ENCODE measurements at places on chromosomes 5 and 9.

GRCh38 chr5:84385705-84386104 is 1.0 kb upstream of the EDIL3 start:
- DNase-seq: no peak

DNA sequence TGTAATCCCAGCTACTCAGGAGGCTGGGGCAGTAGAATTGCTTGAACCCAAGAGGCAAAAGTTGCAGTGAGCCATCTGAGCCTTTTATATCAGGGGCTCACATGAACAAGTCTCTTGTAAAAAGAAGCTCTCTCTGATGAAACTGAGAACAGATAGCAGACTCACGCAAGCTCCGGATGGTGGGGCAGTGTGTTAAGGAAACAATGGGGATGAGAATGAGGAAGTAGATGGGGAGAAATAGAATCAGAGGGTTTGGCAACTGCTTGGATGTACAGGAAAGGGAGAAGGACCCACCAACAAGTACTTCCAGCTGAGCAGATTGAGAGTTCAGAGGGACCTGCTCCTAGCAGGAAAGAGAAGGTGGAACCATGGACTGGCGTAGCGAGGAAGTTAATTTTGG is 18.6 kb downstream of the TMEM252 start:
- peak; percentile 13 for DNase-seq

- DNase-seq: no peak
Observed at GRCh38 chr9:135647884-135648283, 8.5 kb upstream of the GLT6D1 start.

GRCh38 chr5:162657076-162657475 is 589.5 kb downstream of the GABRG2 start:
- DNase-seq: no peak

DNA sequence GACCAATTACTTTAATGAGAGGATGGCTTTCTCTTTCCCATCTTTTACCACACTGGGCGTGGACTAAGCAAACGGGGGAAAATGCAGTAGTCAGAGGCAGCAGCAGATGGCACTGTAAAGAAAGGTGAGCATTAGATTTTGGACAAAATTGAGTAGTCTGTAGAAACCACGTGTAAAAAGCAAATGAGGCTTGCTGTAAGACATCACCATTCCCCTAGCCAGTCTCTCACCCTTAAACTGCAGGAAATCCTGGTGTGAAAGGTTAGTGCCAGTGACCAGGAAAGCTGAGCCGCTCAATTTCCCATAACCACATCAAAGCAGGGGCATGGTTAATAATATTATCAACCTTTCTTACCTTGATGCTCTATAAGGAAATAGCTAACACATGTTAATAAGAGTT is 31.8 kb downstream of the SPATA31C2 start:
- peak; percentile 3 for DNase-seq

- no peak for DNase-seq
Observed at GRCh38 chr5:152403046-152403445, 2.0 kb downstream of the NMUR2 start.

DNA sequence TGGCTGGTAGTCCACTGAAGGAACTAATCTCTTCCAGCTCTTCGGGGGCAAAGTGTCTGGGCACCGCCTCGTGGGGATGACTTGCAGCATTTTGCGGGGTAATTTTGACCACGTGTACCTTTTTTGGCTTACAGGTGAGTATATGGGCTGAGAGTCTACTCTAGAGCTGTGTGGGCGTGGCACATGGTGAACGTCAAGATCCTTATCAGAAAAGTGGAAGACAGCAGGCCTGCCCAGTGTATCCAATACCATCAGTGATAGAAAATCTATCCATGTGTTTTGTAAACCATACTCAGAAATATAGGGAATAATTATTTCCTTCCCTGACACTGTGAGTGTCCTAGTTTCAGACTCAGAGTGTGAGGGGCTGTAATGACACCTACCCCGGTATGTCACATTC is 148.5 kb downstream of the SLIT3 start:
- no peak for DNase-seq

DNA sequence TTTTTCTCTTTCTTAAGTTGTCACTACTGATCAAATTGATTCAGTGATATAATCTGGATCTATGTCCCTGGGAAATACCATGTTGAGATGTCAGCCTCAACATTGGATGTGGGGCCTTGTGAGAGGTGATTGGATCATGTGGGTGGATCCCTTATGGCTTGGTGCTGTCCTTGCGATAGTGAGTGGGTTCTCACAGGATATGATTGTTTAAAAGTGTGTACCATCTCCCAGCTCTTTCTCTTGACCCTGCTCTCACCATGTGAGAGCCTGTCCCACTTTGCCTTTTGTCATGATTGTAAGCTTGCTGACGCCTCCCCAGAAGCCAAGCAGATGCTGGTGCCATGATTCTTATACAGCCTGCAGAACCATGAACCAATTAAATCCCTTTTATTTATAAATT is 68.6 kb downstream of the ST8SIA4 start:
- DNase-seq: no peak

- DNase-seq: no peak
Observed at GRCh38 chr9:112869917-112870316, 20.8 kb downstream of the SLC46A2 start.

Measured in midbrain (tissue), 1 donor.